Breast epithelium (tissue), 4 donors: ENCODE measurements at places on chromosomes 11 and 22.

DNA sequence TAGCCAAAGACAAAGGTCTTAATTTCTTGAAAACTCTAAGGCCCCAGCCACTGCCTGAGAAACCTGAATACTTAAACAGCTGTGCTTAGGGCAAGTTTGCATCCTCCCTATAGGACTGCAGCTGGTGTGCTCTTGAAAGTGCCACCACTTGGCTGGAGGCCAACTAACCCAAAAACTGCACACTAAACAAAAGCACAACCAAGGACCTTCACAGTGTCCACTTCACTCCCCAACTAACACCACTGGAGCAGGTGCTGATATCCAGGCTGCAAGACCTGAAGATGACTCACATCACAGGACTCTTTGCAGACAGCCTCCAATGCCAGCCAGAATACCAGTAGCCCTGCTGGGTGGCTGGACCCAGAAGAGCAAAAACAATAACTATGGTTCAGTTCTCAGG, 357.7 kb upstream of the ARHGAP42 start:
- no peaks in the 10 kb centered on the region for H3K36me3 ChIP-seq
- H3K4me1 ChIP-seq: no peaks in the 10 kb centered on the region
- H3K27ac ChIP-seq: no peak overlapping the region
- H3K27me3 ChIP-seq: no peaks in the 10 kb centered on the region
- no peak overlapping the region for H3K4me3 ChIP-seq
- DNase-seq: no peak

- no peak for DNase-seq
- no peaks in the 10 kb centered on the region for H3K4me1 ChIP-seq
- no peaks in the 10 kb centered on the region for H3K27me3 ChIP-seq
- H3K4me3 ChIP-seq: no peak overlapping the region
- no peaks in the 10 kb centered on the region for H3K36me3 ChIP-seq
Observed at GRCh38 chr11:94815705-94816344, 47.7 kb downstream of the AMOTL1 start.

GRCh38 chr11:62443390-62444235, 24.8 kb downstream of the SCGB1A1 start:
- peak overlapping the region; percentile 96 for H3K27ac ChIP-seq
- peak overlapping the region; percentile 62 for H3K4me3 ChIP-seq
- no peaks in the 10 kb centered on the region for H3K36me3 ChIP-seq
- H3K4me1 ChIP-seq: peaks cover 28% of the 10 kb centered on the region

DNA sequence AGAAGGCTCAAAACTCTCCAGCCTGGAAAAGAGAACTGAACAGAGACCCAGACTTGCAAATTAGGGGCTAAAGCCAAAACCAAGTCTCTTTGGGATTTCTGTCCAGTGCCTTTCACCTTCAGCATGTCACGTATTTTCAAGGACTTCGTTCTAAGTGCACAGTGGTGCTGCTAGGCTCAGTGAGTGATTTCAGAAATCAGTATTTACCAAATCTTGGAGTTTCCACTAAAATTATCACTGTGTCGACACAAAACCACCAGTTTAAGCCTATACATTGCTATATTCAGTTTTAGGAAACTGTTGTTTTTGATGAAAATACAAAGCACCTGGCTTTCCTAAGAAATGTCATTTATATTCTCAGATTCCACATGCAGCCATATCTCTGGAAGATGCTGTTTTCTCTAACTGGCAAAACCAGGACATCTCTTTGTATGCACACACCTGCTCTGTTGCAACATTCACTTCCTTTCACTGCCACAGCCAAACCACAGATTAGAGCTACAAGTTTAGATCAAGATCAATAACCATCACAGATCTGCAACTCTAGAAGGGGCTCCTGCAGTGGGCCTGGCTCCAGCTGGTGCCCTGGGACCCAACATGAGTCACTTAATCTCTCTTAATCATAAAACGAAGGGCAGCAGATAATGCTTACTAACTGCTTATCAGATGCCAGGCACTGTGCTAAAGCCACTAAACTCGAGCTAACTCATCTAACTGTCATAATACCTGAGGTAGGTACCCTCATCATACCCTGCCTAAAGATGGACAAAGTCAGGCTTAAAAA, 22.3 kb downstream of the SMCO4 start:
- H3K4me3 ChIP-seq: no peak overlapping the region
- H3K4me1 ChIP-seq: peaks cover 9% of the 10 kb centered on the region
- no peaks in the 10 kb centered on the region for H3K36me3 ChIP-seq
- no peak overlapping the region for H3K27ac ChIP-seq

GRCh38 chr11:114152785-114153184, 93.3 kb downstream of the ZBTB16 start:
- H3K4me3 ChIP-seq: no peak overlapping the region
- peaks cover 72% of the 10 kb centered on the region for H3K4me1 ChIP-seq
- no peaks in the 10 kb centered on the region for H3K36me3 ChIP-seq
- no peaks in the 10 kb centered on the region for H3K27me3 ChIP-seq

DNA sequence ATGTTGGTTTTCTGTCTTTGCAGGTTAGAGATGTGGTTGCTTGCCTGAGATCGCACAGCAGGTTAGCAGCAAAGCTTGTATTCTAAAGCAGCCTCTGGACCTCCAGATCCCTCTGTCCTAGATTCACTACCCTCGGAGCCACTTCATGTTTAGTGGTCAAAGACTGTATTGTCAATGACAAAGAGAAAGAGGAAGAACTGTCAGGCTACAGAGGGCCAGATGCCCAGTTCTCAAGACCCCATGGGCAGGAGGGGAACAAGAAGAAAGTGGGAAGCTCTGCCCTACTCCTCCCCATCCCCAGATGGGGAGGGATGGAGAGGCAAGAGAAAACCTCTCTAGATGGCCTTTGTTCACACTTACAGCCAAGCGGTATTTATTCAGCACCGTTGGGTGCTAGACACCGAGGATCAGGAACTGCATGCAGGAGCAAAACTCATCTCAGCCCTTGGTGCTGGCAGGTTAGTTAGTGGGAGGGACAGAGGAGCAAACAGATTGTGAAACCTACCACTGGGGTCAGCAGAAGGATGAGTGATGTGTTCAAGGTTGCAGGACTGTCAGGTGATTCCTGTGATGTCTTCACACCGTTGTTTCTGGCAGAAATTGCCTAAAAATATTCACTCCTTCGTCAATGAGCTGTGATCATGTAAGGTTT, 38.3 kb upstream of the PTPRJ start:
- H3K4me1 ChIP-seq: no peaks in the 10 kb centered on the region
- no peak overlapping the region for H3K4me3 ChIP-seq
- no peaks in the 10 kb centered on the region for H3K27me3 ChIP-seq
- H3K36me3 ChIP-seq: no peaks in the 10 kb centered on the region
- no peak for DNase-seq
- H3K27ac ChIP-seq: no peak overlapping the region

GRCh38 chr11:79894111-79894510, 453.3 kb upstream of the TENM4 start:
- no peaks in the 10 kb centered on the region for H3K36me3 ChIP-seq
- no peak overlapping the region for H3K27ac ChIP-seq
- DNase-seq: no peak
- no peaks in the 10 kb centered on the region for H3K27me3 ChIP-seq

GRCh38 chr11:2818503-2818902, 67.1 kb downstream of the CDKN1C start:
- no peak for DNase-seq
- peaks cover 6% of the 10 kb centered on the region for H3K4me1 ChIP-seq
- no peaks in the 10 kb centered on the region for H3K27me3 ChIP-seq
- H3K36me3 ChIP-seq: no peaks in the 10 kb centered on the region

DNA sequence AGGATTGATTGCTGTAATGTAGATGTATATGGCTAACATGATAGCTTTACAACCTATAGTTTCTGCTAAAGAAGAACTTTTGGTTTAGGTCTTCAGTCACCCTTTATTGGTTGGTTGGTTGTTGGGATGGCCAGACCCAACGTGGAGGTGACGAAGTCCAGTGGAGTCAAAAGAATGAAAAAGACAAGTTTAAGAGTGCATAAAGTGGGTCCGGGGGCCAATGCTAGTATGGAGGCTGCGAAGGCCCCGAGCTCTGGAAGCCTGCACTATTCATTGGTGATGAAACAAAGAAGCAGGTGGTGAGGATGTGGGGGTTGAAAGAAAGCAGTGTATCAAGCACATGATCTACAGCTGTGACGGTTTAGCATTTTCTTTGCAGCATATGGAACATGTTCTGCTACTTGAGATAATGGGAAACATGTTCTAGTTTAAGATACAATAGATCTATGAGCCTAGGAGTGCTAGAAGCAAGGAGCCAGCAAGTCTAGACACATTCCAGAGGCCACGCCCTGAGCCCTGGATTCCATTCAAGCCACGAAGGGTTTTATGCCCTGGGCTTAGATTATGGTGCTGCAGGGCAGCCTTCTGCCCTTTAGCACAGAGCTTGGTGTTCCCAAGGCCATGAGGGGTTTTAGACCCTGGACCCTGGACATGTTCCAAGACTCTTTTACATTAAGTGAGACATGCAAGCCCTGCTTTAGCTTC, 6.3 kb downstream of the TCP11L1 start:
- H3K4me1 ChIP-seq: no peaks in the 10 kb centered on the region
- no peak overlapping the region for H3K4me3 ChIP-seq
- H3K27me3 ChIP-seq: no peaks in the 10 kb centered on the region
- no peak overlapping the region for H3K27ac ChIP-seq
- no peak for DNase-seq

- H3K4me3 ChIP-seq: peak overlapping the region; percentile 100
- no peak for DNase-seq
- H3K4me1 ChIP-seq: peaks cover 15% of the 10 kb centered on the region
- H3K27me3 ChIP-seq: no peaks in the 10 kb centered on the region
- H3K27ac ChIP-seq: peak overlapping the region; percentile 99
Observed at GRCh38 chr11:210122-210802, 2.8 kb downstream of the RIC8A start.

DNA sequence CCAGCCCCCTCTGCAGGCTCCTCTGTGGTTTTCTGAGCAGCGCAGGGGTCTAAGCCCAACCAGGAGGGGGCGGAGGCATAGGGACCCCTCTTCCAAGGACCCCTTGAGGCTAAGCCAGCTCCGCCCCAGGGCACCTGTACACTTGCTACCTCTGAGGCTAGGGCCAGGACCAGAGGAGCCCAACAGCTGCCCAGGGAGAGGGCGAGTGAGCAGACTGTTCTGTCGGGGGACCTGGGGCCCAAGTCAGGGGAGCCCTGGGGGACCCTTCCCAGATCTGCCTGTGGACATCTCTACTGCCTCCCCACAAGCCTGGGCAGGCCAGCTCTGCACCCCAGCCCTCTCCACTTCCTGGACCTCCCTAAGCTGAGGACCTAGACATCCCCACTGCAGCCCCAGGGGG, 1.8 kb downstream of the B4GALNT4 start:
- H3K4me3 ChIP-seq: no peak overlapping the region
- no peaks in the 10 kb centered on the region for H3K36me3 ChIP-seq
- peaks cover 4% of the 10 kb centered on the region for H3K4me1 ChIP-seq
- H3K27me3 ChIP-seq: peaks cover 21% of the 10 kb centered on the region
- no peak for DNase-seq
- no peak overlapping the region for H3K27ac ChIP-seq

GRCh38 chr11:43951231-43951630, 8.8 kb downstream of the C11orf96 start:
- H3K36me3 ChIP-seq: no peaks in the 10 kb centered on the region
- H3K27me3 ChIP-seq: peaks cover 23% of the 10 kb centered on the region
- H3K4me1 ChIP-seq: no peaks in the 10 kb centered on the region

DNA sequence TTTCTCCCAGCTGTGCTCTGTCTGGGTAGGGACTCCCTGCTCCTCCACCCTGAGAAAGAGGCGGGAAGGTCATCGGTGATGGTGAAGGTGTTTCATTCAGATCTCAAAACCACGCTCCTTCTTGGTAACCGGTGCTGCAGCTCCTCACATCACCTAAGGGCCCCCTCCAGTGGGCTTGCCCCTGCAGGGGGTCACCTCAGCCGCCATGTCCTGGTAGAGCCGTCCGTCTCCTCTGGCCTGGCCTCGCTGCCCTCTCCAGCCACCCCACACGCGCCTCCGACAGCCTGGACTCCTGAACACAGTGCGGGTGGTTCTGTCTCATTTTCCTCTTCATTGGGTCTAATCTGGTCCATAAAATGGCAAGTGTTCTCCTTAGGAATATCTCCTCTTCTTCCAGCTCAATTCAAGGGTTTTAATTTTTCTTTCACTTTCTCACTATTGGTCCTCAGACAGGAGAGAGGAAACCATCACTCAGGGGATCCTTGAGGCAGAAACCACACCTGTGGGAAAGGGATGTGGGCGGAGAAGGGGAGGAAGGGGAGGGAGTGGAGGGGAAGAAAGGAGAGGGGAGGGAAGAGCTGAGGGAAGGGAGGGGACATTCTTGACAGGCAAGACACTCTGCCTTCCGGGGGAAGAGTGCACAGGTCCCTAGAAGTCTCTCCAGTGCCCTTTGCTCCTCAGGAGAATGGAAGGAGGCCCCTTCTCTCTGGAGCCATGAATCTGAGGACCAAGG, 1338.4 kb downstream of the TBC1D22A start:
- no peaks in the 10 kb centered on the region for H3K36me3 ChIP-seq
- H3K27ac ChIP-seq: no peak overlapping the region
- no peak overlapping the region for H3K4me3 ChIP-seq
- peak; percentile 7 for DNase-seq

DNA sequence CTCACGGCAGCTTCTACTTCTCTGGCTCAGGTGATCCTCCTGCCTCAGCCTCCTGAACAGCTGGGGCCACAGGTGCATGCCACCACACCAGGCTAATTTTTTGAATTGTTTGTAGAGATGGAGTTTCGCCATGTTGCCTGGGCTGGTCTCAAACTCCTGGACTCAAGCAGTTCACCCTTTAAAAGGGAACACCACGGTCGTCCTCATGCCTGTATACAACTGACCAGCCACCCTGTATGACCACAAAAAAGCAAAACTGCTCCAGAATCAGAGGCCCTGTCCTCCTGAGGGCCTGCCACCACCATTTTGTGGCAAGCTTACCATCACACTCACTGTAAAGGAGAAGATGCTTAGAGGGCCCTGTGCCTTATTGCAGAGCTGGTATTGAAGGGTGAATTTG, 2.2 kb downstream of the GLB1L3 start:
- peak; percentile 6 for DNase-seq
- H3K4me3 ChIP-seq: no peak overlapping the region
- H3K36me3 ChIP-seq: no peaks in the 10 kb centered on the region

DNA sequence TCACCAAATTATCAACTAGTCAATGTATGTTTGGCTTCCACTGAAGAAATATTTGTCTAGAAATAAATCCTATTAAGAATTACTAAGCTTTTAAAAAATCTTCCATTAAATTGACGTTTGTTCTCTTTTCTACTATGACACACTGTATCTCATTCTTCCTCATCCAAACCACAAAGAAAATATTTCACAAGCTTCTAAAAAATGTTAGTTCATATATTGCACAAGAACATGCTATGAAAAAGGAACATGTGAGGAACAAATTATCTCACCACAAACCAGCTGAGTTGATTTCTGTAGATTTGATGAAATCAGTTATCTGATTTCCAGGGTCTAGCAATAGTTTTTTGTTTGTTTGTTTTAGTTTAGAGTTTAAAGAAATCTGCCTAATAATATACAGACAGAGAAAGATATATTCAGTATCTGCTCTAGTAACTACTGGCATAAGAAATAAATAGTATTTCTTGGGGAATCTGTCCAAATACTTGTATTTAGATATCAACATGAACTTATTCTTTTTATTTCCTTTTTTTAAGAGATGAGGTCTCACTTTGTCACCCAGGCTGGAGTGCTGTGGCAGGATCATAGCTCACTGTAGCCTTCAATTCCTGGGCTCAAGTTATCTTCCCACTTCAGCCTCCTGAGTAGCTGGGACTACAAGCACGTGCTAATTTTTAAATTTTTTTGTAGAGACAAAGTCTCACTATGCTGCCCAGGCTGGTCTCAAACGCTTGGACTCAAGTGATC, 161.7 kb downstream of the ATG16L2 start:
- no peak overlapping the region for H3K4me3 ChIP-seq
- H3K27me3 ChIP-seq: no peaks in the 10 kb centered on the region
- DNase-seq: no peak
- H3K4me1 ChIP-seq: no peaks in the 10 kb centered on the region

- no peaks in the 10 kb centered on the region for H3K36me3 ChIP-seq
- no peaks in the 10 kb centered on the region for H3K27me3 ChIP-seq
- no peaks in the 10 kb centered on the region for H3K4me1 ChIP-seq
- no peak overlapping the region for H3K4me3 ChIP-seq
Observed at GRCh38 chr11:124415356-124415923, 9.2 kb downstream of the OR8B4 start.
